ENCODE measurements at places on chromosomes 7 and 10.
A peak's percentile ranks its signal among the peaks of the same experiment; 100 is the strongest.

DNA sequence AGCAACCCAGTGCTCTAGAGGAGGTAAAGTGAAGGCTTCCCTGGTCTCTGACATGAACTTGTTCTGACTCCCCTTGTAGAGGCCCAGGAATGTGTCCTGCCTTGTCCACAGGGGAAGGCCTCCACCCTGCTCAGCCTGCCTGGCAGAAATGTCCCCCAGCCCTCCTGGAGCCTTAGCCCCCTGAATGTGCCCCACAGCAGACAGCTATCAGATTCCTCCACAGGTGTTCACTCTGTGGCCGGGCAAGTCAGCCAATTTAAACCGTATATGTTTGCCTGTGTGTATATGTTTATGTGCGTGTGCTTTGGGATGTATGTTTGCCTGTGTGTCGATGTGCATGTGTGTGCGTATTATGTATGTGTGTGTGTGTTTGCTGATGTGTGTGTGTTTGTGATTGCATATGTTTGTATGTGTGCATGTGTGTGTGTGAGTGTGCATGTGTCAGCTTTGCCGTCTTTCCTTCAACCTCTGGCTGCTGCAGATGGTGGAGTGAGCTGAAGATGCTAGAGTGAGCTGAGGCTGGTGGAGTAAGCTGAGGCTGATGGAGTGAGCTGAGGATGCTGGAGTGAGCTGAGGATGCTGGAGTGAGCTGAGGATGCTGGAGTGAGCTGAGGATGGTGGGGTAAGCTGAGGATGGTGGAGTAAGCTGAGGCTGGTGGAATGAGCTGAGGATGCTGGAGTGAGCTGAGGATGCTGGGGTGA is 68.9 kb upstream of the ANTXRL start:
- DNase-seq = no peak

DNA sequence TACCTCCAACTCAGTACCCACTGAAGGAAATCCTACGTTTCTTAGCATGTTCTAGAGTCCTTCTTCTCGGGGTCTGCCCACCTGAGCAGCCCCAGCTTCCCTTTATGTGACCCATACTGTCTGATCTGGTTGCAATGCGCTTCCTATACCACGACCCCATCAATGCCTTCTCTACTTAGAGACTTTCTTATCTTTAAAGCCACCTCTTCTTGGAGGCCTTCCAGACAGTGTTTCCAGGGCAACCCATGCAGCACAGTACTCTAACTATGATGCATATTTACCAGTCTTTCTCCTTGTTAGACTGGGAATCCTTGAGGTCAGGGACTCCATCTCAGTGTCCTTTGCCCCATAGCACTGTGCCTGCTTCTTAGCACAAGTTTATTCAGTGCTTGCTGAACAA is 54.5 kb upstream of the SLF2 start:
- no peak for DNase-seq

DNA sequence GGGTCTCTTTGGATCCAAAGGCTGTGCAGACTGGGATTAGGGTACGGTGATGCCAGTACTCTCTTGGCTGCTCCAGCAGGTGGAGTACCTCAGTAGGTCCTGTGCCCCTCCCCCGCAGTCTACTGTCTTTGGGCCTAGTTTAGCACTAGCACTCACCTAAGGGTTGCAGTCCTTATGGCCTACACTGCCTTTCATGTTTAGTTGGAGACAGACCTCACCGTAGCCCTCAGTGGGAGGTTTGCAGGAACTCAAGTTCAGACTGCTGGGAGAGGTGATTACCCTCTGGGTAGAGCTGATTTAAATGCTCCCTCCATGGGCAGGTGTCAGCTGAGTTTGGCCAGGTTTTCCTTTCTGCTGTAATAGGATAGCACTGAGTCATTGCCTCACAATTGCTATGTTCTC is 210.8 kb upstream of the TMEM196 start:
- peak; percentile 33 for DNase-seq

GRCh38 chr10:44926751-44927351 is 15.7 kb downstream of the TMEM72 start:
- no peak for DNase-seq

DNA sequence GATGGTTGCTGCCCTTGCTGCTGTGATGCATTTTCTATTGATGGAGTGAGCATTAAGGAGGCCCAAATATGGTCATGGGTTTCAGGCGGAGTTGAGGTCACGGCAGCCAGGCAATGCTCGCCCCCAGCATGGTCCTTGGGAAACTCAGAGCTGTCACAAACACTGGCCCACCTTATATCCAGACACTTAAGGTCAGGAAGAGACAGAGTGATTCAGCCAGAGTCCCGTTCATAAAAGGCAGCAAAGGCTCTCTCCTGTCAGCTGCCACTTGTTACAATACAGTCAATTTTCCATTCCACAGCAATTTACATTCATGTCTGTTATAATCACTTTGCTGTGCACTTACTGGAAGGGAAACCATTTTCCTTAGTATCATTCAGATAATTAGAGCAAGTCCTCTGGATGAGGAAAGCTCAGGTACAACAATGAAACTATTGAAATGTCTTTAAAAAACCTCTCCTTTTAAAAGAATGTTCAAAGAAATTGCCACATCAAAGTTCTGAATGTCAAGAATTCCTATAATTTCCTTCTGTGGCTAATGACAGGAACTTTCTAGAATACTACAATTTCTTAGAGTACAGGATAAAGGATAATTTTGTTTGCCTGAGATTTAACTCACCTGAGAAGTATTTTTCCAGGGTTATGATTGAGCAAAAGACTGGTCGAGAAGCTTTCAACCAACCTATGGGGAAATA is 14.8 kb upstream of the ANKRD1 start:
- no peak for DNase-seq

- no peak for DNase-seq
These were observed 29.5 kb downstream of the FBH1 start for GRCh38 chr10:5919568-5919967.

DNA sequence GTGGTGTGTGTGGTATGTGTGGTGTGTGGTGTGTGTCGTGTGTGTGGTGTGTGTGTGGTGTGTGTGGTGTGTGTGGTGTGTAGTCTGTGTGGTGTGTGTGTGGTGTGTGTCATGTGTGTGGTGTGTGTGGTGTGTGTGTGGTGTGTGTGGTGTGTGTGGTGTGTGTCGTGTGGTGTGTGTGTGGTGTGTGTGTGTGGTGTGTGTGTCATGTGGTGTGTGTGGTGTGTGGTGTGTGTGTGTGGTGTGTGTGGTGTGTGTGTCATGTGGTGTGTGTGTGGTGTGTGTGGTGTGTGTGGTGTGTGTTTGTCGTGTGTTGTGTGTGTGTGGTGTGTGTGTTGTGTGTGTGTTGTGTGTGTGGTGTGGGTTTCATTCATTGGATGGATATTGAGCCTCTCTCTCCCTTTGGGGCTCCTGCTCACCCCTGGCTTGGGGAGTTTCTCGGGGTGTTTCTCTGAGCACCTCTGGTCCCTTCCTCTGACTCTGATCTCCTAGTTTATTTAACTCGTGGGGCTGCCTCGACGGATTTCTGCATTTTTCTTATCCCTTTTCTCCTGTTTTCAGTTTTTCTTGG is 145.8 kb downstream of the DNAJB6 start:
- no peak for DNase-seq

- no peak for DNase-seq
These were observed 86.0 kb downstream of the LARP4B start for GRCh38 chr10:845526-845925.

DNA sequence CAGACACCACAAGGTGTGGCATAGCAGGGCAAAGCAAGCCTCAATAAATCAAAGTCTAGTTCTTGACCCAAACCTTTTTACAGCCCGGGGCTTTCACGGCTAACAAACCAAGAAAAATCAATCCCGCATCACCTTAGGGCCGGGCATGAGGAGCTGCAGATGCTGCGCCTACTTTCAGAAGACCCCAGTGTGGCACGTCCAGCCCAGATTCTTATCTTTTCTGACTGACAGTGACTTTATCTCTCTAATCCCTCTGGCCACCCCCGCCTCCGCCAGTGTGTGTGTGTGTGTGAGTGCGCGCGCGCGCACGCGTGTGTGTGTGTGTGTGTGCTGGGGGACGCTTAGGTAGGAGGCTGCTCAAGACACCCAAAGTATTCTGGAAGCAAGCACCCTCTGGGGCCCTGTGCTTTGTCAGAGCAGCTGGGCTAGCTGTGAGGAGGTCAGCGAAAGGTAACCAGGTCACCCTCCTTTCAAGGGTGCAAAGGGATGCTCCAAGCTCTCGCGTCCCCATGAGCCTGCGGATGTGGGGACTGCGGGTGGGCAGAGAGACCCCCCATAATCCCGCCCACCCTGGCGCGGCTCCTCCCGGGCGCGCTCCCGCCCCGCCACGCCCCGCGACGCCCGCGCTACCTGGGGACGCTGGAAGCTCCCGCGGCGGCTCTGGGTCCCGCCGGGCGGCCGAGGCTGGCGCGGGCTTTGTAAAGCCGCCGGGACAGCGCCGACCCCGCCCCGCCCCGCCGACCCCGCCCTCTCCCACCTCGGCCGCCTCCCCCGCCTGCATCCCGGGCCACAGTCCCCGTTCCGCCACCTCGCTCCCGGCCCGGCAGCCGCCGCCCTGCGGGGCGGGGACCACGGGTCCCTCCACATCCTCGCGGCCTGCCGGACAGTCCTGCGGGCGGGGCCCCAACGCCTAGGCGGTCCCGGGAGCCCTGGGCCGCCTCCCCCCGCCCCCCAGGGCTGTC is 57.1 kb upstream of the RHOBTB1 start:
- DNase-seq = peak; percentile 31

GRCh38 chr10:5665373-5666007 is 905 bp downstream of the ASB13 start:
- DNase-seq = no peak

- no peak for DNase-seq
These were observed 74.2 kb downstream of the HTR5A start for GRCh38 chr7:155144371-155144770.

DNA sequence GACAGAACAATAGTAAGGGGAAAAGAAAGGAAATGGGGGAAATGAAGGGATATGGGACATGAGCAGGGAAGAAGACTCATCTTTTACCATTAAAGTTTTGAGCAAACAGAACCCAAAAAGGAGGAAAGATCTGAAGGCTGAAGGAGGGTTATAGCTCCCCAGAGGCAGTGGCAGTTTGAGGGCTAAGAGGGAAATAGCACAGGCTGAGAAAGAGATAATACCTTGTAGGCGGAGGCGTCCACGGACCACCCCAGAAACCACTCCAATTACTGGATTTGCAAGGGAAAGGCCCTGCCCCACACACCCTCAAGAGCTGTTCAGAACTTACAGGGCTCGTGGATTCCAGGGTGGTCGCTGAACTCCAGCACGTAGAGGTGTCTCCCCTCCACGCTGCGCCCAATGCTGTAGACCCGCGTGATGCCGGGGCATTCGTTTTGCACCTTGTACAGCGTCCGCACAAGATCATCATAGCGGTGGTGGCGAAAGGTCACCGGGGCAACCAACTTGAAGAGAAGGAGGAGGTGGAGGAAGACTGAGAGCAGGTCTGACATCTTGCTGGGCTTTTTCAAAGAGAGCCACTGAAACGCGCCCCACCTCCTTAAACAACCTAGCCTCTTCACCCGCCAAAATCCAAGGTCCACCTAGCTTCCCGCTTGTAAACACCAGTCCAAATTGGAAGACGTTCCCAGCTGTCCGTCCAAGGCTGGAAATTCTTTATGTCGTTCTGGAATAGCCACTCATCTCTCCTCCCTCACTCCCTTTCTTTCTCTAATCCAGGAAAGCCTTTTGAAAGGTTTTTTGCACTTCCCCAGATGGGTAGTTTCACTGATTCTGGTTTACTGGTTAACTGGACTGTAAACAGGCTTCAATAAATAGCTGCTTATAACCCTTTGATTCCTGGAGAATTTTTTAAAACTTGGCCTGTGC is at the start of gene CPN1:
CPN1 (minus strand) TSS at position 795 of the 927 bp plus-strand sequence; CDS start at position 551, 244 bp downstream.
- DNase-seq = no peak

Data from BE2C (cell line).